Lung microvascular endothelial cell (primary cell): ENCODE measurements at places on chromosomes 6 and 20. TPM values are rescaled to one million over a fixed set of nuclear protein-coding genes. Genes with fewer than 3 reads are reported as not detected.

DNA sequence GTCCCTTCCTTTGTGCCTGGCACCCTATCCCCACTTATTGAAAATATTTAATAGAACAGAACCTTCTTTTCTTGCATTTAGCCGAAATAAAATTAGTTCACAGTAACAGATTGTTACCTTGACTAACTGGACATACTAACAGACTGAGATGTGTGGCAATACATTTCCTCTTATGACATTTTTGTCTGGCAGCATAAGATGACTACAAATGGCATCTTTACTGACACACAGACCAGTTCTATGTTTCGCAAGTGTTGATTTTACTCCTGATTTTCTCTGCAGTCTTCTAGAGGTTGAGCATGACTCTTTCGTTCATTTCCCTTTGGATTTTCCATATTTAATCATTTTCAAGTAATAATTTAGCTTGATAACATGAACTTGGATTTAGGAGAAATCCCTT lies 474.6 kb downstream of the CBLN4 start:
- DNase-seq: no peak

DNA sequence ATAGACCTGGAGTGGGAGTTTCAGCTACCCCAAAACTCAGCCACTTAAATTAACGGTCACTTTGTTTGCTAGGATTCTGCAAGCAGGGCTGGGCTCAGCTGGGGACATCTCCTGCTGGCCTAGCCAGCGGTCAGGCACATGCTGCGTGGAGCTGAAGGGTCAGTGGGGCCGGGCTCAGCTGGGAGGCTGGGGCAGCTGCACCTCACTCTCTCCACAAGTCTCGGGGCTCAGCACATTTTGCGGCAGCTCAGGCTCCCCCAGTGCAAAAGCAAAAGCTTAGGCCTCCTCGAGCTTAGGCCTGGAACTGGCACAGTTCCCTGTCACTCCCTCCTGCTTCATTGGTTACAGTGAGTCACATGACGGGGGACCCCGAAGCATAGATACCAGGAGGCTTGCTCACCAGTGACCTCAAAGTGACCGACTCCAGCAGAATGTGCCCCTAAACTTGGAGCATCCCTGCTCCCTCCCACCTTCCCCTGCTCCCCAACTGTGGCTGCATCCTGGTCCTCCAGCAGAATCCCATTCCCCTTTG lies 80.6 kb upstream of the CST7 start:
- DNase-seq: no peak

The CAGE1 gene
- under 0.01 and 0.20 TPM in 2 replicates for total RNA-seq

DNA sequence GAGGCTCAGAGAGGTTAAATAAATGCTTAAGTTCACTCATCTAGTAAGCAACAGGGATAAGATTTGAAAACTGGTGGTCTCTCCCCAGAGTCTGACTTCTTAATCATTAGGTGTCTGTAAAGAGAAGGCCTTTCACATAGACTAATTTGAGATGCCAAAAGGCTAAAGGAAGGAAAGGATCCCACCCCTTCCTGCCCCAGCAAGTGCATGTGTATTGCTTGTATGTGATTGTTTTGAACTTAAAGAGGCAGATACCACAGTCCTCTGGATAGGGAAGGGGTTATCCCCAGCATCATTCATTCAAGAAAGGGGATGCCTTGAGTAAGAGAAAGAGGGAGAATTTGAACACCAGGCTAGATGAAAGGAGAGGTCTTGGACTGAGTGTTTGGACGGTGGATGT lies 192.0 kb downstream of the OGFRL1 start:
- DNase-seq: no peak

DNA sequence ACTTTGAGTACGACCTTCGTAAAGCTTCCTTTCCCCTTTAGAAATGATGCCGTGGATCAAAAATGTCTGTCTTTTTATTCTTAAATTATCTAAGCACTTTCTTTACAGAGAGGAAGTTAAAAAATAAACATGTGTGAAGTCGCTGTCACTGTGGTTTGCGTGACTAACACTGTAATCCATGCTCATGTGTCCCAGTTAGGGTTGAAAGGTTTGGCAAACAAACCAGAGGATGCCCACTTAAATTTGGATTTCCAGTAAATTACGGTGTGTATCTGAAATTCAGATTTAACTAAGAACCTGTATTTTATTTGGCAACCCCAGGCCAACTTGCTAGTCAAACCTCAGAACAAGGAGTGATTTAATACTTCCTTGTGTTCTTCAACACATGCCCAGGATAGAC lies 21.1 kb downstream of the HLA-DRB1 start:
- DNase-seq: no peak

The PI16 gene
- 0.22 TPM in 1 of 2 replicates, not detected in the other for total RNA-seq

DNA sequence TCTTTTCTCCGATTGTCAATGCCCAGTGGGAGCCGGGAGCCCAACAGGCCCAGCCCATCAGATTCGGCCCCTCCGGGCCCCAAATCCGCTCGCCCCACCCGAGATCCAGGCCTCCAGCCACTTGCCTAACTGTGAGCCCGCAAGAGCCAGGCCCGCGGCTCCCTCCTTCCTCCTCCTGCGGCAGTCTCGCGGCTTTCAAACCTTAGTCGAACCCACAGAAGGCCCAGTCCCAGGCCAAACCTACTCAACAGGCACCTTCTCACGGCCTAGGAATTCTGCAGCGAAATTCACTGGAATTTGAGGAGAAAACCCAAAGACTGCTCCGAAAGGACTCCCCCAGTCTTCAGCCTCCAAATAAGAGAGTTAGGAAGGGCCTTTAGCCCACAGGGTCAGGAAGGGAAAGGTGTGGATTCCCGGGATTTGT lies 2.8 kb upstream of the TFAP2A start:
- DNase-seq: no peak

DNA sequence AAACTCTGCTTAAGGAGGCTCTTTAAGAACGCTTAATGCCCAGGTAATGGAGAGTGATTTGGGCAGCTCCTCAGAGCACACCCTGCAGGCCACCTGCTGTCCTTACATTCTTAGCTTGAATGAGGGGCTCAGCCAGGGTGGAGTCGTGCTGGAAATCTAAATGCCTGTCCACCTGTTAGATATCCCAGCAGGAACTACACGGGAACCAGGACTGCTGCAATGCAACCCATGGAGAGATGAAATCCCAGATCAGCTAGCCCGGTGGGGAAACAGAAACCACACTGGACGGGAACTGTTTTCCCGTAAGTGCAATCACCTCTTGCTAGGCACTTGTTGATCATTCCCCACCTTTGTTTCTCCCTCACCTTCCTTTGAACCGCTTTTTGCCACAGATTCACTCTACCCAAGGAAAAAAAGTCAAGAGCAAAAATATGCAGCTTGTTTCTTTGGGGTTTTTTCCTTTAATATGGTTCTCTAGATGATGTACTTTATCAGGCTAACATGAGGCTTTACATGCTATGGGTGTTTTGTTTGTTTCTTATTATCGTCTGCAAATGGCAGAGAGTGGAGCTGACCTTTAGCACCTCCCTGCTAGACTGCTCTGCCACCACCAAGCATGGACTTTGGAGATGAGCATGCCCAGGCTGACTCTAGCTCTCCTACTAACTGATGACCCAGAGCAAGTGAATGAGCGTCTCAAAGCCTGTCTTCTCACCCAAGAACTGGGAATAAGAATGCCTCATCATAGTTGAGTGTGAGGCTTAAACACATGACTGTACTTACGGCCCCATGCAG lies 125.9 kb upstream of the TNFAIP3 start:
- no peak for DNase-seq

GRCh38 chr6:75526502-75527127 lies 33.0 kb upstream of the FILIP1 start:
- peak; percentile 78 for DNase-seq

- no peak for DNase-seq
Observed at GRCh38 chr20:64139199-64140060, 24.8 kb upstream of the MYT1 start.

DNA sequence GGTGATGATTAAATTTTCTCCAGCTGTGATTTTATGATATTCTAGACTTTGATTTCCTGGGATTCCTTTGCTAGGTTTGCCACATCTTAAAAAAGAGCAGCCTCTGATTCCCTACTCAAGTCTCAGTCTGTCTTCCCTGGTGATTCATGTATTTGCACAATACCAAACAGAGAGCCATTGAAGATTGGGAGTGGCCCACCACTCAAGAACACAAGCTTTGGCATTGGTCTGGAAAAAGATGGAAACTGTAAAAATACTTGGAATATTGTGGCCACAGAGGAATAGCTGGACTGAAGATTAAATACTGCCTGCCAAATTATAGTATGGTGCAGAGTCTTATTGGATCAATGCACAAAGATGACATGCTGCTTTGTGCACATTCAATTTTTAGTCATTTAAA lies 32.9 kb downstream of the PTCHD4 start:
- DNase-seq: no peak

- DNase-seq: no peak
Observed at GRCh38 chr20:25038591-25039015, 19.3 kb downstream of the ACSS1 start.

DNA sequence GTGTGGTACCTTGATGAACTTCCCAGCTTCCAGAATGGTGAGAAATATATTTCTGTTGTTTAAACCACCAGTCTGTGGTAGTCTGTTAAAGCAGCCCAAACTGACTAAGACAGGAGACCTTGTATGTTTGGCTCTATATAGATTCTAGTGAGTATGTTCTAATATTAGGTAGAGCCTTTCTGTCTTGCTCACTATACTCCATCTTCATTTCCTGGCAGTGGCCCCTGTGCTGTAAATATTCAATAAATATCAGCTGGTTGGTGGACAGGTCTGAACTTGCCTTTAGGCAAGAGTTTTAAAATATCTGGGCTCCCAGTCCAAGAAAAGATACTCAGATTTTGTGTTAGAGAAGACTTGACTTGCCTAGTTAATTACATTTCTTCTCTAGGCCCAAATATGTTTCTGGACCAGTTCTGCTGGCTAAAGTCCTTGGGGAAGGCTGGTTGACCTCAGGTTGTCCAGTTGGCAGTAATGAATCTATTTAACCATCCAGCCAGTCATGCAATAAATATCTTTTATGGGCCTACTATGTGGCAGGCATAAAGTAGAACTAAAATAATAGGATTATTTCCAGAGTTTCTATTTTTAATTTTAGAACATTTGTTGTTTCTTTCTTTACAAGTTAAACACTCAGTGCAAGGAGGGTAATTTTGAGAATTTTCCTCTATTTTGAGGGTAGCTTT lies 22.3 kb downstream of the PPP1R14C start:
- DNase-seq: no peak

DNA sequence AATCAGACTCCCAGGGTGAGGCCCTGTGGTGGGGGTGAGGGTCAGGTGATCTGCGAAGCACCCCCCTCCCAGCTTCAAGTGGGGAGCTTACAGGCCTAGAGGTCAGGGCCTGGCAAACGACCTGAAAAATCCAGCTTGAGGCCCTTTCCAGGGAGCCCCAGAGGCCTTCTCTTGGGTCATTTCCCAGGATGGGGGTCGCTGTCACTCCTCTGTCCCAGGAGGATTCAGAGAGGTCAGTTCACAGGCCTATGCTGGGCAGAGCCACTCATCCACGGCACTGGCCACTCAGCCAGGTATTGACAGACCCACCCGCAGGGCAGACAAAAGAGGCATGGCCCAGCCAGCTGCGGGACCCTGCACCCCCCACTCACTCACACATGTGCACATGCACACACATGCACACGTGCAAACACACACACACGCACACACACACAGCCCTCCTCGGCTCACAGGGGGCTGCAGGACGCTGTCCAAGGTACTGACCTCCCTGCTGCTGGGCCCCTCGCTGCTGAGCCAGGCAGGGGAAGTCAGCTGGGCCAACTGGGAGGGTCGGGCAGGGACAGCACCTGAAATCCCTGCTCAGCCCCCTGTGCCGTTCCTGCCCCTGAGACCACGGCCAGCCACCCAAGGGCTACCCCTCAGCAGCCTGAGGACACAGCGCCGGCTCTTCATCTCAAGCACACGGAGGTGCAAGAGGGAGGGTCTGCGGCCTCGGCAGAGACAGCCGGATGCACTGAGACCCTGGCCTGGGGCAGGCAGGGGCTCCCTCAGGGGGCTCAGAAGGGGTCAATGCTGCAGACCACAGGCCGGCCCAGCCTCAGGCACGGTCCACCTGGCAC lies 113.8 kb downstream of the TAF4 start:
- DNase-seq: peak; percentile 39

DNA sequence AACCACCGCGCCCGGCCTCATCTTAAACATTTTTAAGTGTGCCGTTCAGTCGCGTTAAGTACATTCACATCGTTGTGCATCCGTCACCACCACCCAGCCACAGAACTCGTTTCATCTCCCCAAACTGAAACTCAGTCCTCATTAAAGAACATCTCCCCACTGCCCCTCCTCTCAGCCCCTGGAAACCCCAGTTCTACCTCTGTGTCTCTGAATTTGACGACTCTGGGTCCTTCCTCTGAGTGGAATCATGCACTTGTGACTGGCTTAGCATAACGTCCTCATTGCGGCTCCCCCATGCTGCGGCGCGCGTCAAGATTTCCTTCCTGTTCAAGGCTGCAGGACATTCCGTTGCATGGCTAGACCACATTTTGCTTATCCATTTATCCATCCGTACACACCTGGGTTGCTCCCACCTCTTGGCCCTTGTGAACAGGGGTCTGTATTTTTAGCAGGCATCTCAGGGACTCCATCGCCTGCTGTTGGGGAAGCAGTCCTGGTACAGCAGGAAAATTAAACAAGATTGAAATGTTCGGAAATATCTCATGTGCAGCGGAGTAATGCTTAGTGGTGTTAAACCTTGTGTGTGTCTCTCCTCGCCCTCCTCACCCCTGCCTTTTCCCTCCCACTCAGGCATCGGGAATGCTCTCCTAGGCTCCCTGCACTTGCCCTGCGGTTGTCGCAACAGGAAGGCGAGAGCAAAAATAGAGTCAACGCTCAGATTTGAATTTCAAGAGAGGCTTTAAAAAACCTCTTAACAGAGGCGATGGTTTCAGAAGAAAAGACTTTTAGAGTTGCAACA lies 127.9 kb downstream of the PXDC1 start:
- DNase-seq: no peak

DNA sequence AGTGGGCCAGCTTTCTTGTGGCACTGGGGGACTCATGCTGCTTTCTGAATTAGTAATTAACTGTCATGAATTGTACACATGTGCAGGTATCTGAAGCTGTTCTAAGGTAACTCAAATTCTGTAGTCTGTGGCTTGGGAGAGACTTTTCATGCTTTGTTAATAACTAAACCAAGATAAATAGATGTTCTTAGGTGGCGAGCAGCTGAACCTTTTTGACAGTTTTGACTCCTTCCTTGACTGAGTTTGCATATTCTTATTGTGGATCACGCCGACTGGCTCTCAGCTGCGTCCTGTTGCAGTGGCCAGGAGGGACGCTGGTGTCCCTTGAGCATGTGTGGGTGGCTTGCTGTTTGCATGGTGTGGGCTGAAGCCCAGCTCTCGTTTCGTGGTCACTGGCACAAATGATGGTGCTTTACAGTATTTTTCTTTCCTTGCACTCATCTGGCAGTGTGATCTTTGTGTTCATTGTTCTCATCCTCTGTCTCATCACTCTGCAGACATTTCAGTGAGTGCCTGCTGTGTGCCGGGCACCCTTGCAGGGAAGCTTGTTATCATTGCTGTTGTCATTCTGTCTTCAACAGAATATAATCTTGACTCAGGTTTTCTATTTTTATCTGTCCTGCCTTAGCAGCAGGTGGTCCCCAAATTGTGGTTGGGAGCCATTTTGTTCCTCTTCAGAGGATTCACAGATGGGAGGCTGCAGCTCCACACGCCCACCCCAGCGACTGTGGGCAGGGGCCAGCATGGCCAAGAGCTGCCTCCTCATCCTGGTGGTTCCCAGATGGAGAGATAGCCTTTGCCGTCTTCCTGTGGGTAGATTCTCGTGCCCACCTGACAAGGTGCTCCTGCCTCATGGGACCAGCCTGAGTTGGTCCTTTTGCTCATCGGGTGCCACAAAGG lies 39.6 kb downstream of the DUSP22 start:
- no peak for DNase-seq
